ENCODE measurements at places on chromosomes 13 and 19.

- DNase-seq: no peak
These were observed 5.2 kb downstream of the FRY start for GRCh38 chr13:32036757-32037156.

GRCh38 chr19:11092181-11092538 lies 2.9 kb downstream of the LDLR start:
- peak; percentile 21 for DNase-seq

GRCh38 chr19:40416918-40417642 lies 3.9 kb upstream of the PRX start:
- DNase-seq: no peak

DNA sequence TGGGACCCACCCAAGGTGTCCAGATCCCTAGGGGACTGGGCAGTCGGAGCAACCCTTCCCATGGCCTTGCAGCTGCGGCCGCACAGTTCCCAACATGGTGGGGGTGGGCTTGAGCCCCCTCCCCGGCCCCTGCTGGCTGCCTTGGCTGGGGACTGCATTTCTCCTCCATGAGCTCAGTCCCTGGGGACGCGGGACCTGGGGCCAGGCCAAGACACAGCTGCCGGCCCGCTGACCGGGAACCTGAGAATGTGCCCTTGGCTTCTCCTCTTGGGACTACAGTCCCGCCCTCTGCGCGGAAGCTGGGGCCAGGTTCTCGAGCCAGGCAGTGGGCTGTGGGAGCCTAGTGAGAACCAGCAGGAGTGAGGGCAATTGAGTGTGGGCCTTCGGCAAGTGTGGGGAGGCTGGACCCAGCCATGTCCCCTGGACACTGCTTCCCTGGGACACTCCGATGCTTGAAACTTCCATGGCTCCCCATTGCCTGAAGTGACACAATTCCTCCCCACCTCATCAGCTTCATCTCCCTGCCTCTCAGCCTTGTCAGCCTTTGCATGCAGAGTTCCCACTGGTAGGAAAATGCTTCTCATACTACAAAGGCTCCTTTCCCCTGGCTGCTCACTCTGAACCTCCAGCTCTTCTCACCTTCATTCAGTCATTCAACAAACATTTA lies 13.1 kb upstream of the NOTCH3 start:
- no peak for DNase-seq

- DNase-seq: no peak
These were observed 563.5 kb upstream of the SLITRK5 start for GRCh38 chr13:87107651-87108050.

GRCh38 chr13:76474966-76475365 lies 411.2 kb downstream of the KCTD12 start:
- DNase-seq: no peak

- DNase-seq: no peak
These were observed 416 bp downstream of the BCKDHA start for GRCh38 chr19:41398050-41398418.

GRCh38 chr19:7263521-7263920 lies 30.7 kb downstream of the INSR start:
- no peak for DNase-seq

- DNase-seq: no peak
These were observed 524.7 kb downstream of the MYO16 start for GRCh38 chr13:109154146-109154545.

- no peak for DNase-seq
These were observed 610.9 kb upstream of the PCDH9 start for GRCh38 chr13:67841071-67841470.

GRCh38 chr19:39917561-39918182 lies 16.8 kb downstream of the FCGBP start:
- DNase-seq: no peak

DNA sequence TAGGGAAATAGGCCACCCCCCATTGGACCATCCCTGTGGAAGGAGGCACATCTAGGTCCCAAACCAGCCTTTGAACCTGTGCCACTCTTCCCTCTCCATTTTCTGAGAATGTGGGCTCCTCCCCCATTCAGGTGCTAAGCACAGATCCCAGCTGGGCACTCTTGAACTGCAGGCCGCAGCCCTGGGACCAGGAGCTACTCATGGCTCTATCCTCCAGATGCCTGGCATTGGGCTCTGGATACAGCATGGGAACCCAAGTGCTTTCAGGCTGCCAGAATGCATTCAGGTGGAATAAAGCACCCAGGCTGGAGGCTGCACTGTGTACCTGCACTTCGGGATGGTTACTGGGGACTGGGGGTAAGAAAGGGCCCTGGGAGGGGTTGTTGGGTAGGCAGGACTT lies 1372.3 kb upstream of the SPRY2 start:
- no peak for DNase-seq

DNA sequence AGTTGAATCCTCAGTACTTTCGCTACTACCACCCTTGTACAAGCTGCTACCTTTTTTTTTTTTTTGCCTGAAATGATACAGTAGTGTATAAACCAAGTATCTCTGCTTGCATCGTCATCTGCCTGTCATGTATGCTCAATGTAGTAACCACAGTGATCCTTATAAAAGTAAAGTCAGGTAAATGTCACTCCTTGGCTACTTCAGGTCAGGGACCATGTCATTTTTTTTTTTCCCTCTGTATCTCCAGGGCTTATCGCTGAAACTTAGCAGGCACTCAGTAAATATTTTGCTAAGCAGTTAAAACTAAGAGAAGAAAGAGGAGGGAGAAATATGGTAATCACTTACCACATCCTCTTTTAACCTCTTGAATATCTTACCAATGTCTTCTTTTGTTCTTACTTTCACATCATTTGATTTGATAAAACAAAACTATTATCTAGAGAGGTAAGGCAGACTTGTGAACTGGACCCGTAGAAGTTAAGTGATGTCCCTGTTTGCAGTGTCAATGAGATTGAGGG lies 96.8 kb upstream of the KLF12 start:
- no peak for DNase-seq

GRCh38 chr13:41641429-41641828 lies 184.1 kb downstream of the RGCC start:
- DNase-seq: no peak

GRCh38 chr19:50563597-50563996 lies 4.6 kb downstream of the LRRC4B start:
- no peak for DNase-seq

GRCh38 chr13:45786293-45786920 lies 65.1 kb downstream of the SIAH3 start:
- DNase-seq: no peak

DNA sequence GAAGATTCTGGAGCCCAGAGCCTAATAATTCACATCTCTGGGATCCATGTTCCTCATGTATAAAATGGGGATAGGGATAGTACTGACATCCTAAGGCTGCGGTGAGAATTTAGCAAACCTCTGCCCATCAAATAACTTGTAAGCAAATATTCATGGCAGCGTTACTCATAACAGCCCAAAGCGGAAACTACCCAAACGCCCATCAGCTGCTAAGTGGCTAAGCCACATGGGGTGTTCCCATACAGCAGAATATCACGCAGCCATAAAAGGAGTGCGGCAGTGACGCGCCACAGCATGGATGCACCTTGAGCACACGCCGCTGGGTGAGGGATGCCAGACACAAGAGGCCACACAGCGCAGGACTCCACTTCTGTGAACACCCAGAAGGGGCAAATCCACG lies 19.7 kb downstream of the VRK3 start:
- peak; percentile 58 for DNase-seq
